ENCODE measurements at places on chromosomes 16 and 17. TPM values are rescaled to one million over a fixed set of nuclear protein-coding genes. Genes with fewer than 3 reads are reported as not detected.

CCL2 gene
- 0.92 TPM for total RNA-seq

MYH1 gene
- not detected for total RNA-seq

ENPP7 gene
- 0.11 TPM for total RNA-seq

EFCAB5 gene
- 0.81 TPM for total RNA-seq

CTRL gene
- total RNA-seq, result 2.5 TPM

EVPLL gene
- total RNA-seq, result not detected

CCL1 gene
- not detected for total RNA-seq

EIF5A gene
- total RNA-seq, result 504 TPM

BEAN1 gene
- total RNA-seq, result 4.0 TPM

C17orf113 gene
- total RNA-seq, result 0.16 TPM

NAGS gene
- total RNA-seq, result 0.38 TPM

TBC1D3L gene
- total RNA-seq, result 7.2 TPM

PYCARD gene
- 0.67 TPM for total RNA-seq

BICDL2 gene
- total RNA-seq, result 0.17 TPM

EXOC3L1 gene
- total RNA-seq, result 0.87 TPM

KCNH4 gene
- total RNA-seq, result 0.21 TPM

RNF43 gene
- 0.68 TPM for total RNA-seq

PRR35 gene
- total RNA-seq, result not detected

TMEM238L gene
- total RNA-seq, result not detected

HOXB8 gene
- total RNA-seq, result 0.80 TPM

TNFRSF13B gene
- total RNA-seq, result not detected

TBC1D26 gene
- 0.69 TPM for total RNA-seq

PDPR gene
- total RNA-seq, result 11.2 TPM

IGSF6 gene
- 1.3 TPM for total RNA-seq

CD300H gene
- not detected for total RNA-seq

SGSM2 gene
- total RNA-seq, result 38.3 TPM

TMC5 gene
- 0.10 TPM for total RNA-seq

P2RX5 gene
- total RNA-seq, result 1.0 TPM

CD300LB gene
- 1.7 TPM for total RNA-seq

NHLRC4 gene
- 0.89 TPM for total RNA-seq

CACNA1H gene
- 13.8 TPM for total RNA-seq

LPO gene
- total RNA-seq, result 1.1 TPM

KRT9 gene
- not detected for total RNA-seq

TAT gene
- total RNA-seq, result 0.36 TPM

C17orf78 gene
- 0.05 TPM for total RNA-seq

MYH8 gene
- total RNA-seq, result under 0.01 TPM

RCVRN gene
- total RNA-seq, result 0.26 TPM

KRT33B gene
- total RNA-seq, result not detected

SLC13A2 gene
- total RNA-seq, result 0.41 TPM

FGF11 gene
- 0.61 TPM for total RNA-seq

SPNS3 gene
- 1.6 TPM for total RNA-seq

TBC1D3 gene
- total RNA-seq, result not detected

TUBG2 gene
- 6.7 TPM for total RNA-seq
